ENCODE measurements at places on chromosomes 2 and 18.

- H3K4me3 ChIP-seq: no peak overlapping the region
- DNase-seq: no peak
- no peak overlapping the region for H3K27ac ChIP-seq
- no peaks in the 10 kb centered on the region for H3K36me3 ChIP-seq
- H3K27me3 ChIP-seq: peaks cover 5% of the 10 kb centered on the region
- peaks cover 19% of the 10 kb centered on the region for H3K4me1 ChIP-seq
Measured at GRCh38 chr2:95012881-95013550, 12.5 kb upstream of the MAL start.

DNA sequence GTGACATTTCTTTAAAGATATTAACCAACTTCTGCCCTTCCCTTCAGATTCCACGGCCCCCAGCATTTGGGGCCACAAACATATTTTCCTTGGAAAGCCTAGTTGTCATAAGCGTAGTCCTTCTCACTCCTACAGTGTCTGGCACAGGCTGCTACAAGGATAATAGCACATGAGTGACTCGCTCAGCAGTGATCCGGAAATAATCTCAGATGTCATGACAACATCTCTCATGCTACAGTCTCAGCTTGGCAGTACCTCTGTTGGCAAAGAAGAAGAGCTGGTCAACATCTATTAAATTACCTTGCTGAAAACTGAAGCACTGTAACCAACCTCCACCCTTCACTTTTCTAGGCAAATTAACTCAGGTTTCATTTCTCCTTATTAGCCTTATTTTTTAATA lies 351.7 kb downstream of the RAD51AP2 start:
- H3K4me3 ChIP-seq: no peak overlapping the region
- no peak for DNase-seq
- H3K27me3 ChIP-seq: peaks cover 6% of the 10 kb centered on the region
- H3K36me3 ChIP-seq: no peaks in the 10 kb centered on the region

DNA sequence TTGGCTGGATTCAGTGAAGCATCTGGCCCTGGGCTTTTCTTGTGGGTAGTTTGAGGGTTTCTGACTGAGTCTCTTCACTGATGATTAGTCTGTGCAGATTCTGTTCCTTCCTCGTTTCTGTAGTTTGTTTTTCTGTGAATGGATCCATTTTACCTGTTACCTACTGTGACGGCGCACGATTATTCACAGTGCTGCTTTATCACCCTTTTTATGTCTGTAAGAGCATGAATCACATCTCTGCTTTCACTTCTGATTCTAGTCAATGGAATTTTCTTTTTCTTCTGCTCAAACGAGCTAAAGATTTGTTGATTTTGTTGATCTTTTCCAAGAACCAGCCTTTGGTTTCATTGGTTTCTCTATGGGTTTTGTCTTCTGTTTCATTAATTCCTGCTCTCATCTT lies 60.8 kb downstream of the SLC66A2 start:
- H3K36me3 ChIP-seq: peaks cover 16% of the 10 kb centered on the region
- no peak overlapping the region for H3K4me3 ChIP-seq
- no peak for DNase-seq
- H3K4me1 ChIP-seq: no peaks in the 10 kb centered on the region
- no peak overlapping the region for H3K27ac ChIP-seq
- no peaks in the 10 kb centered on the region for H3K27me3 ChIP-seq

- peaks cover 4% of the 10 kb centered on the region for H3K36me3 ChIP-seq
- no peak for DNase-seq
- H3K4me1 ChIP-seq: no peaks in the 10 kb centered on the region
- H3K4me3 ChIP-seq: no peak overlapping the region
- peak overlapping the region; percentile 50 for H3K27ac ChIP-seq
Measured at GRCh38 chr2:234564699-234565098, 67.8 kb upstream of the ARL4C start.

DNA sequence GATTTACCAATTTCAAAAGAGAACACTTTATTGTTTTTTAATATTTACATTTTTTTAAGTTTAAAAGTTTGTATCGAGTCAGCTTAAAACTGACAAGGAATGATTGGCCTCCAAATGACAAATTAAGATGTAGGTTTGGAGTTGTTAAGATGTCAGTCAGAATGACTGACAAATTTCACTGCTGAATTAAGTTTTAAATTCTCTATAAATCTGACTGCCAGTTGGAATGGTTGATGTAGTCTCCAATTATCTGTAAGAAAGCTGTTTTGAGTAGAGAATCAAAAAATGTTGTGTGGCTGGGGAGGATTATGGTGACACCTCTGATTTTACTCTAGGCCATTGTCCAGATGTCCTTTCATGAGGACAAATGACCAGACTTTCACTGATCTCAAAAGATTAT lies 165.3 kb upstream of the CDH20 start:
- no peak for DNase-seq
- no peak overlapping the region for H3K27ac ChIP-seq
- H3K36me3 ChIP-seq: no peaks in the 10 kb centered on the region

DNA sequence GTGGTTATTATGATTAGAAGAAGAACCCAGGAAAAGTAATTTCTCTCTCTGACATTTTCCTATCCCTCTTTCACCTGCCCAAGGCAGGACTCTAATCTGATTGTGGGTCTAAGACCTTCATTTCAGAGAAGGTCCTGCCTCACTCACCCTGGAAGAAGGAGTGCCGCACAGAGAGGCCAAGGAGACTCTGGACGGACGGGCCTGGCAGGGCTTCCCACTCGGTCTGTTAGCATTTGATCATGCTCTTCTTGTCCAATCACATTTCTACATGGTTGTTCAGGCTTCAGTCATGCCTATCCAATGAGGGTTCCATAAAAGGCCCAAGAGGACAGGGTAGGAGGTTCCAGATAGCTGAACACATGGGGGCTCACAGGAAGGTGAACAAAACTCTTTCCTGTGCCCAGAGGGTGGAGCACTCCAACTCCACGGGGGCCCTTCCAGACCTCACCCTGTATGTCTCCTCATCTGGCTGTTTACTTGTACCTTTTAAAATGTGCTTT lies 27.0 kb downstream of the ZNF892 start:
- no peak for DNase-seq
- no peak overlapping the region for H3K27ac ChIP-seq
- no peaks in the 10 kb centered on the region for H3K4me1 ChIP-seq

- H3K4me3 ChIP-seq: peak overlapping the region; percentile 94
- peaks cover 10% of the 10 kb centered on the region for H3K4me1 ChIP-seq
- peak overlapping the region; percentile 93 for H3K27ac ChIP-seq
- no peak for DNase-seq
Measured at GRCh38 chr2:233252227-233252626, 754 bp downstream of the ATG16L1 start.

GRCh38 chr18:75350512-75350839 lies 77.0 kb downstream of the SMIM21 start:
- H3K27me3 ChIP-seq: peaks cover 6% of the 10 kb centered on the region
- peaks cover 5% of the 10 kb centered on the region for H3K36me3 ChIP-seq
- H3K27ac ChIP-seq: no peak overlapping the region
- DNase-seq: no peak

- no peaks in the 10 kb centered on the region for H3K36me3 ChIP-seq
- H3K4me3 ChIP-seq: no peak overlapping the region
- H3K4me1 ChIP-seq: peaks cover 3% of the 10 kb centered on the region
- DNase-seq: no peak
Measured at GRCh38 chr2:60976875-60977561, 40.5 kb upstream of the PEX13 start.

GRCh38 chr2:210954386-210954907 lies 398.0 kb downstream of the CPS1 start:
- no peak for DNase-seq
- H3K27ac ChIP-seq: no peak overlapping the region
- no peaks in the 10 kb centered on the region for H3K4me1 ChIP-seq
- no peak overlapping the region for H3K4me3 ChIP-seq
- no peaks in the 10 kb centered on the region for H3K36me3 ChIP-seq

DNA sequence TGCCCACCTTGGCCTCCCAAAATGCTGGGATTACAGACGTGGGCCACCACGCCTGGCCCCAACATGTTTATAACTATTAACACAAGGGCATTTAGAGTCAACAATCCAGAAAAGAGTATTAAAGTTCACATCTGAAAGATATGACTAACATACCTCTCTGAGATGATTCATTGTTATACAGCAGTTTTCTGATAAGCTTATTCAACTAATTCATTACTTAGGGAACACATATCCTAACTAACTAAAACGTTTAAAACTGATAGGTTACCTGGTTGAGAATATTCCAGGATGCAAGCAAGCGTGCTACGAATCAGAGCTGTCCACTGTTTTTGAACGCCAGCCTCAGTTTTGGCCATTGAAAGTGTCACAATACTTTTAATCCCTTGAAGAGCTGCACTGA lies 34.0 kb upstream of the STRN start:
- H3K27ac ChIP-seq: no peak overlapping the region
- H3K36me3 ChIP-seq: peaks cover 19% of the 10 kb centered on the region
- H3K4me1 ChIP-seq: peaks cover 1% of the 10 kb centered on the region
- H3K4me3 ChIP-seq: no peak overlapping the region

- DNase-seq: no peak
- H3K4me1 ChIP-seq: no peaks in the 10 kb centered on the region
- peaks cover 6% of the 10 kb centered on the region for H3K27me3 ChIP-seq
- no peak overlapping the region for H3K27ac ChIP-seq
Measured at GRCh38 chr2:12617366-12617765, 99.4 kb upstream of the TRIB2 start.

DNA sequence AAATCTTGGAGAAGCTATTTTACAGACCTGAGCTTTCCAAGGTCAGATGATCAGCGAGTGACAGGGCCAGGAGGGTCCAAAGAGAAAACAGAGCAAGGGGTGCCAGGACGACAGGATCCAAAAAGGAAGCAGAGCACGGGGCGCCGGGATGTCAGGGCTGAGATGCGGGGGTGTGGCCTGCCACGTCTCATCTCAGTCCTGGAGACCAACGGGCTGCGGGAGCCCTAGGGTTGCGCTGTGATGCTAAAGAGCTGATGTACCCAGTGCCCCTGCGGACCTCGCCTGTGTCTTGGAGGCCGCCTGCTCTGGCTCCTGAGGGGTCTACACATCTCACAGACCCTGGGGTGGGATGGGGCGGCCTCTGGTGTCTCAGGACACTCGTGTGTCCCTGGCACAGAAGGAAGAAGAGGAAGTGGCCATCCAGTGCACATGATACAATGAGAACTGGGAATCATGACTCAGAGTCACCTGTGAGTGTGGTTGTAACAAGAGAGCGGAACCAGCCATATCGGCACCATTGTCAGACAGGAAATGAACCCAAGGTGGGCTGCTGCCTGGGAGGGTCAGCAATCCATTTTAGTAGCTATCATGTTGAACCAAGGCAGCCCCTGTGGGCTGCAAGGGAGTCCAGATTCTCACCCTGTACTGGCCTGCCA lies 97.8 kb downstream of the MYT1L start:
- H3K27me3 ChIP-seq: no peaks in the 10 kb centered on the region
- H3K4me3 ChIP-seq: no peak overlapping the region
- H3K27ac ChIP-seq: no peak overlapping the region

DNA sequence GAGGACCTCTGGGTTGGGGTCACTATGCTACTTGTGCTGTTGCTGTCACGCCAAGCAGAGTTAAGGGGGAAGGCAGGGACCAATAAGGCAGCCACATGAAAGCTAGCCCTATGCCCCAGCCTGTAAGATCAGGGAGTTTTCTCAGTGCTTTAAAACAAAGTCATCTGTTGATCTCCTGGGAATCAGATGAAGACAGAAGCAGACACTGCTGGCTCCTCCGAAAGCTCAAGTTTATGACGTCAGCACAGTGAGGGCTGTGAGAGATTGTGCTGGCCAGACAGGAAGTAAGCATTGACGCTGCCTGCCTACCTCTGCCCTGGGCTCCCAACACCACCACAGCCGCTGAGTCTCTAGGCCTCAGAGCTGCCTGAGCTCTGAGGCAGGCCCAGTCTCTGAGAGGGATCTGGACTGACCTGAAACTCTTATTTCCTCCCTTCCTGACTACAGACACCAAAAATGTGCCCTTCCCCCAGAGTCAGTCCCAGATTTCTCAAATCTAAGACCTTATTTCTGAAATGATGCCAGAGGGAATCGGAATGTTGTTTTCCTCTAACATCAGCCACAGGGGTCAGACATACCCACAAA lies 118.1 kb upstream of the EPAS1 start:
- H3K4me3 ChIP-seq: no peak overlapping the region
- no peaks in the 10 kb centered on the region for H3K36me3 ChIP-seq
- H3K27me3 ChIP-seq: peaks cover 11% of the 10 kb centered on the region
- H3K27ac ChIP-seq: peak overlapping the region; percentile 57

DNA sequence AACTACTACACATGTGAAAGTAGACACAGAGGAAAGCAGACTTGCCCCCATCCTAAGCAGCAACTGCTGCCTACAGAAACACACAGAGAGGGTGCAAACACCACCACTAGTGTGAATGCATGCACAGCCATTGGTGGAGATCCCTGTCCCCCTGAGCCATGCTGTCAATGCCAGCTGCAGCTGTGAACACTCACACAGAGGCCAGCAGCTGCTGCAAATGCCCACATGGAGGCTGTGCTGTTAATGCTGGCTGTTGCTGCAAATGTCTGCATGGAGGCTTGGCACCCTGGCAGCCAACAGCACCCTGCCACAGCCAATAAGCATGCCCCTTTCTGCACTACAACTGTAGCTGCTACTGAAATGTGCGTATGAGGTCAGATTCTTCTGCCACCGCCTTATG lies 355.0 kb downstream of the LNPK start:
- no peak overlapping the region for H3K27ac ChIP-seq
- H3K4me1 ChIP-seq: no peaks in the 10 kb centered on the region
- peaks cover 1% of the 10 kb centered on the region for H3K36me3 ChIP-seq
- no peak overlapping the region for H3K4me3 ChIP-seq

- peaks cover 10% of the 10 kb centered on the region for H3K27me3 ChIP-seq
- H3K27ac ChIP-seq: no peak overlapping the region
- no peak overlapping the region for H3K4me3 ChIP-seq
- DNase-seq: no peak
Measured at GRCh38 chr2:157256626-157257025, 879 bp upstream of the GALNT5 start.

DNA sequence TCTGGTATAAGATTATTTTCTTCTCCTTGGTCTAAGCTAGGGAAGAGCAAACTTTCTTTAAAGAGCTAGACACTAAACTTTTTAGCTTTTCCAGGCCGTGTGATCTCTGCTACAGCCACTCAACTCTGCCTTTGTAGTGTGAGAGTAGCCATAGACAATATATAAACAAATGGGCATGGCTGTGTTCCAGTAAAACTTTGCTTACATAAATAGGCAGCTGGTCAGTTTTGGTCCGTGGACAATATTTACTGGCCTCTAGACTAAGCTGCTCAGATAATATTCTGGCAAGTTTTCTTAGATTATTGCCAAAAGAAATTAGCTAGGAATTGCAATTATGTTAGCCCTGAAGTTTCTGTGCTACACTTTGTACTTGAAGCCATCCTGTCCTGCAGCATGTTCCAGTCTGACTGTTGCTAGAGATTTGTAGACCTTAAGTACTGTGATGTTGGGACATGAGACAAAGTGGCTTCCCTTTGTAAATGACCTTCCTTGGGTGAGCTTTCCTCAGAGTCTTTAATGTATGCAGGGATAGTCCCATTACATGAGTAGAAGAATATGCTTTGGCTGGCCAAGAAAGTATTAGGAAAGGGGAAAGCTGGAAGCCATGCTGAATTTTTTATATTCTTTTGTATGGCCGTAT lies 126.9 kb downstream of the SOX11 start:
- no peak for DNase-seq
- no peak overlapping the region for H3K4me3 ChIP-seq
- no peak overlapping the region for H3K27ac ChIP-seq
- H3K4me1 ChIP-seq: no peaks in the 10 kb centered on the region
- no peaks in the 10 kb centered on the region for H3K27me3 ChIP-seq
- H3K36me3 ChIP-seq: no peaks in the 10 kb centered on the region

- no peaks in the 10 kb centered on the region for H3K27me3 ChIP-seq
- no peak overlapping the region for H3K4me3 ChIP-seq
- no peak for DNase-seq
Measured at GRCh38 chr2:208015475-208015874, 9.9 kb downstream of the PLEKHM3 start.

- H3K4me1 ChIP-seq: peaks cover 7% of the 10 kb centered on the region
- no peaks in the 10 kb centered on the region for H3K36me3 ChIP-seq
- DNase-seq: no peak
- H3K27ac ChIP-seq: no peak overlapping the region
- H3K27me3 ChIP-seq: no peaks in the 10 kb centered on the region
- no peak overlapping the region for H3K4me3 ChIP-seq
Measured at GRCh38 chr2:43605079-43605655, 9.3 kb upstream of the THADA start.
